ENCODE measurements at places on chromosomes 5 and 9. TPM values are rescaled to one million over a fixed set of nuclear protein-coding genes. Genes with fewer than 3 reads are reported as not detected.

Gene SLC6A7
- total RNA-seq, result 19.8 TPM

Gene TTLL11
- total RNA-seq, result 10.8 TPM

Gene CCNJL
- 29.8 TPM for total RNA-seq

Gene FGF1
- 0.41 TPM for total RNA-seq

All from transverse colon (tissue), 4 donors.